Fibroblast of skin of left biceps (primary cell): ENCODE measurements at places on chromosomes 7 and 10.

GRCh38 chr10:25692761-25693160 is 241.3 kb upstream of the MYO3A start:
- no peak for DNase-seq

GRCh38 chr10:24639124-24639523 is 84.6 kb downstream of the ARHGAP21 start:
- no peak for DNase-seq

- DNase-seq: no peak
These were observed 1.4 kb downstream of the PTPRE start for GRCh38 chr10:127908106-127908958.

GRCh38 chr10:18290651-18291313 is 150.6 kb downstream of the CACNB2 start:
- no peak for DNase-seq

DNA sequence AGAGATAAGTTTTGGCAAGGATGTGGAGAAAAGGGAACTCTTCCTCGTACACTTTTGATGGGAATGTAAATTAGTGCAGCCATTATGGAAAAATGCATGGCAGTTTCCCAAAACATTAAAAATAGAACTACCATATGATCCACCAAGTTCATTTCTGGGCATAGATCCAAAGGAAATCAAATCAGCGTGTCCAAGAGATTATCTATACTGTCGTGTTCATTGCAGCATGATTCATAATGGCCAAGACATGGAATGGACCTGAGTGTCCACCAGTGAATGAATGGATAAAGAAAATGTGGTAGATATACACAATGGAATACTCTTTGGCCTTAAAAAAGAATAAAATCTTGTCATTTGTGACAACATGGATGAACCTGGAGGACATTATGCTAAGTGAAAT is 70.3 kb upstream of the RSU1 start:
- peak; percentile 88 for DNase-seq

DNA sequence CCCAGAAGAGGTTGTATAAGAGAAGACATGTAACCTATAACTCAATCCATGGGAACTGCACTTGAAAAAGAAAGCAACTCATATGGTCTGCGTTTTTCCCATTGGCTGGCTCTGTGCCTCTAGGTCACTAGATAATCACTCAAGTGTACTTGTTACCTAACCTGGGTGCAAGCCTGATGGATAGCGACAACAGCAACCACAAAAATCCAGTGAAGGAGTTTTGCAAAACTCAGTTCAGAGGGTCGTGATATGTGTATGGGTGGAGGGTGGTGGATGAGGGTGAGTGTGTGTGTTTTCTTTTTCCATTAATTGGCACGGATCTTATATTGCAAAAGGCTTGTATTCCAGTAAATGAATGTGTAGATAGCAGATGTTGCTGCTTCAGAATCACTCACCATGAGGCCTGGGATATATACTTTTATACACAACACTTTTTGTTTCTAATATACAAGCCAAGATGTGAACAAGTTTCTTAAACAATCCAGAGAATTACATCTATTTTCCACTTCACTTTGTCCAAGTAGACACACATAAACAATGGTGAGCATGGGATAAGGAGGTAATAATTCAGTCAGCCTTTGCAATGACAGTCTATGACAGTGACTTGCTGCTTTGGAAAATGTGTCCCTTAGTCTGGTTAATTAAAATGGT is 286.9 kb upstream of the DKK1 start:
- peak; percentile 68 for DNase-seq

DNA sequence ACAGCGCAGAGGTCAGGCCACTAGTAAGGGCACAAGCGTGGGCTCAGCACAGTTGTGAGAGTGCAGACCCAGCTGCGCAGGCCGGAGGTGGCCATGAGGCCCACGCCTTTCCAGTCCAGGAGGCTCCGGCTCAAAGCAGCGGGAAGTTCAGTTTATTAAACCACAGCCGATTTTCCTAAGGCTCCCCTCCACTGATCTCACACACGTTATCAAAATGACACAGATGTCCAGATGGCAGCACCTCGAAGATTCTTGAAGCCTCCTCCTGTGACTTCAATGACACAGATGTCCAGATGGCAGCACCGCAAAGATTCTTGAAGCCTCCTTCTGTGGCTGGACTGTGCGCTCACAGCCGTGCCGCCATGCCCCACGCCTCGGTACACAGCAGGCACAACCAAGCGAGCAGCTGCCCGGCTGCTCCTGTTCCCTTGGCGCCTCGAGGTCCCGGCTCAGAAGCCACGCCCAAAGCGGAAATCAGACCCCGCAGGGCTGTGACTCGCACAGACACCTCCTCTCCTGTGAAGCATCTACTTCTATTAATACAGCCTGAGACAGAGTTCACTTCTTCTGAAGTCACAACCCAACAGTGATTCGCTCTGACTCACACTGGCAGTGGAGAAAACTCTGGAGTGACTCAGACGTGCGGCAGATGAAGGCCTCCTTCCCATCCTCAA is 122.7 kb downstream of the MAD1L1 start:
- DNase-seq: peak; percentile 73
